ENCODE measurements at places on chromosomes 16 and 17. TPM values are rescaled to one million over a fixed set of nuclear protein-coding genes. Genes with fewer than 3 reads are reported as not detected.

GRCh38 chr17:40827746-40828453 lies 5.5 kb upstream of the KRT10 start:
- DNase-seq = peak; percentile 16

DNA sequence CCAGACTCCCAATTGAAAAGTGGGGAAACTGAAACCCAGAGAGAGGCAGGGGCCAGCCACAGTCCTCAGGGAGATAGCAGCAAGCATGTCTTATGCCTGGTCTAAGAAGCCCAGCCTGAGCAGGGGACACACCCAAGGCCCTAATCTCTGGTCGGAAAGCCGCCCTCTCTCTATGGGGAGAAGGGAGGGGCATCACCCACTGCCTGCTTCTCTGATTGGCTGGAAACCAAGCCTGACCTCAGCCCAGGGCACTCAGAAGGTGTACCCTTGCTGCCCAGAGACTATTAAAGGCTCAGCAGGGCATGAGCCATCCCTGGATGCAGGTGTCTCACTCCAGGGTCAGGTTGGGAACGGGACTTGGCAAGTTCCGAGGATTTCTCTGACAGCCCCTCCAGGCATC lies 5.7 kb upstream of the KRT13 start:
- no peak for DNase-seq

DNA sequence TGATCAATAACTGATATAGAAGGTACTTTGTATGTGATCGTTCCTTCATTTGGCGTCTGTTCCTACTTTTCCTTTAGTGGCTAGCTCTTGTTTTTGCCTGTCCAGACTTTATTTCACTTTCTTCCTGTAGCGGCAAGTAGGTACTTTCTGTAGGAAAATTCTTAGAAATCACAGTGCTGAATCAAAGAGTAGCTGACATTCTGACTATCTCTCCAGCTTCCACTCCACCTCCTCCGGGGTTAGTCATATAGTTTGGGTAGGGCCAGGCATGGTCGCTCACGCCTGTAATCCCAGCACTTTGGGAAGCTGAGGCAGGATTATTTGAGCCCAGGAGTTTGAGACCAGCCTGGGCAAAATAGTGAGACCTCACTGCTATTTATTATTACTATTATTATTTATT lies 29.9 kb upstream of the PAFAH1B1 start:
- no peak for DNase-seq

DNA sequence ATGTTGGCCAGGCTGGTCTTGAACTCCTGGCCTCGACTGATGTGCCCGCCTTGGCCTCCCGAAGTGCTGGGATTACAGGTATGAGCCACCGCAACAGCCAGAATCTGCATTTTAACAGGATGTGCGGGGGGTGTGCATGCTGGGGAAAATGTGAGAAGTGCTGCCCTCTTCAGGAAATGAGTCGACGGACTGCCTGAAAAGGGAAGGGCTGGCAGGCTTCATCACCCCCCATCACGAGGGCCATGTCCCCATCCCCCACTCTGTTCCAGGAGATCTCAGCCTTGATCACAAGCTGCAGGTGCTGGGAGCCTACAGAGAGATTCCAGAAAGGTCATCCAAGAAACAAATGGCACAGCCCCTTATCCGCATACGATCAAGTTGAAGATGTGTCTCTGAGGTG lies 195.3 kb upstream of the RPL38 start:
- no peak for DNase-seq

The CRK gene
- total RNA-seq = 105 TPM

The SPECC1 gene
- 30.9 TPM for total RNA-seq

The EZH1 gene
- total RNA-seq = 28.6 TPM

The RUNDC3A gene
- not detected for total RNA-seq

The AGRP gene
- total RNA-seq = not detected
